ENCODE measurements at places on chromosomes 13 and 19. TPM values are rescaled to one million over a fixed set of nuclear protein-coding genes. Genes with fewer than 3 reads are reported as not detected.

The WIZ gene
- 16.1 TPM for total RNA-seq

DNA sequence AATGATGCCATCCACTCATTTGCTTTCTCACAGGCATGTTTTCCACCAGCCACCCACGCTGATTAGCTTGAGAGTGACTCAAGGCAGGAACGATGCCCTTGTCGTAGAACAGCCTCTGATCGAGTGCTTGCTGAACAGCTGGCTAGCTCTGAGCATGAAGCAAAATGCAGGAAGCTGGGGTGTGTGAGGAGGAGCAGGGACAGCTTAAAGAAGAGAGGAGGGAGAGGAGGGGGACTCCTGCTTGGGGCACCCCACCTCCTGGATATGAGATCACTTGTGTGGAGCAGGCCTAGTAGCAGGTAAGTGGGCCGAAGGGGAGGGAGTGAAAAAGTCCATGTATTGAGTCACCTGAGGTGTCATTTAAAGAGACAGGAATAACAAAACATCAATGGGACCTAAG, 48.8 kb downstream of the IRS2 start:
- DNase-seq: no peak

DNA sequence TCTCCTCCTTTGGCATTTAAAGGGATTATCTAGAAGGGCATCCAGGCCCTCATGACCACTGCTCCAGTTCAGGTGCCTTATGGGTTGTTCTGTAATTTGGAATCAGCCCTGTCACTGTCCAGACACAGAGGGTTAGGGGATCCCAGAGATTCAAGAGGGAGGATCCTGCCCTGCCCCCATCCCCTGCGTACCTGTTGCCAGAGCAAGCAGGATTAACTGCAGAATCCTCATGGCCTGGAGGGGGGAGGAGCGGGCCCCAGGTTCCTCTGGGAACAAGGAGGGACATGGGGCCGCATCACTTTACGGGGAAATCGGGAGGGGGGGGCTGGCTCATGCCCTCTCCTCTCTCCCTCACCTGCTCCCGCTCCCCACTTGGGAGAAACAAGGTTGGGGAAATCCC, 1.0 kb downstream of the KLK11 start:
- no peak for DNase-seq

The SIGLEC14 gene
- total RNA-seq: not detected

DNA sequence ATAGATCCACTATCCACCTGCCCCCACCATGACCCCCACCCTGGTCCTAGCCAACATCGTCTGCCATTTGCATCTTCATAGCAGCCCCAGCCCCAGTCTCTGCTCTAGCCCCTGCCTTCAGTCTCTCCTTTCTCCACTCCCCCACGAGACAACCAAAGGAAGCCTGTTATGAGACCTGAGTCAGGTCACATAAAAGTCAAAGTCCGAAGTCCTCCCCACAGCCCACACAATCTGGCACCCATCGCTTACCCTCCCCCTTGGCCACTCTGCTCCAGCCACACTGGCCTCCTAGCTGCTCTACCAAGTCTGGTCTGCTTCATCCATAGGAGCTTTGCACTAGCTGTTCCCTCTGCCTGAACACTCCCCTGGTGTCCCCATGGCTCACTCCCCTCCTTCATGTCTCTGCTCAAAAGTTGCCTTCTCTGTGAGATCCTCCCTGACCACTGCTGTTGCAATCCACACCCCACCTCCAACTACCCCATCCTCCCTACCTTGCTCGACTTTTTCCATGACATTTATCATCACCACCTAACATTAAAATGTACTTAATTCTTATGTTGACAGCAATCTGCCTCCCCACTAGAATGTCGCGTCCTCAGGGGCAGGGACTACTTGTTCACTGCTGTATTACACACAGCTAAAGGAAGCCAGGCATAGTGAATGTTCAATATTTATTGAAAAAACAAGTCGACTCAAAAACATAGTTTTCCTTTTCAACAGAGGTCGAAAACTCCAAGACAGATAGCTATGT, 1.2 kb upstream of the PLEKHG2 start:
- DNase-seq: no peak

DNA sequence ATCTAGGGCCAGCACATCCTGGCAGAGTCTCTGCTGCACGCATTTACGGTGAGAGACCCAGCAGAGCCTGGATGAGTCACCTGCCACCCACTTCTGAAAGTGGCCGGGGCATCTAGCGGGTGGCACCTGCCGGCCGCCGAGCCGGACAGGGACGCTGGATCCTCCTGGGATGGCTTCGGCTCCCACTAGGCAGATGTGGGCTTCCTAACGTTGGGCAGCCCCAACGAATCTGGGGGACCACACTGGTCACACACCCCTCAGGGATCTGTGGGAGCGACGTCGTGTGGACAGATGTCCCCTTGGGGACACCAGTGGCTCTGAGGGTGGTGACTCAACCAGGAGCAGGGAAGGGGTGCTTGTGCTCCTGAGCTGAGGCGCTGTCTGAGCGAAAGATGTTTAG, 32.2 kb downstream of the TMEM255B start:
- peak; percentile 52 for DNase-seq
